ENCODE measurements at places on chromosomes 5 and 9.
A peak's percentile ranks its signal among the peaks of the same experiment; 100 is the strongest.

GRCh38 chr9:107827304-107827703 lies 337.7 kb upstream of the KLF4 start:
- DNase-seq: peak; percentile 25

GRCh38 chr5:103290846-103291245 lies 32.3 kb downstream of the MACIR start:
- no peak for DNase-seq

DNA sequence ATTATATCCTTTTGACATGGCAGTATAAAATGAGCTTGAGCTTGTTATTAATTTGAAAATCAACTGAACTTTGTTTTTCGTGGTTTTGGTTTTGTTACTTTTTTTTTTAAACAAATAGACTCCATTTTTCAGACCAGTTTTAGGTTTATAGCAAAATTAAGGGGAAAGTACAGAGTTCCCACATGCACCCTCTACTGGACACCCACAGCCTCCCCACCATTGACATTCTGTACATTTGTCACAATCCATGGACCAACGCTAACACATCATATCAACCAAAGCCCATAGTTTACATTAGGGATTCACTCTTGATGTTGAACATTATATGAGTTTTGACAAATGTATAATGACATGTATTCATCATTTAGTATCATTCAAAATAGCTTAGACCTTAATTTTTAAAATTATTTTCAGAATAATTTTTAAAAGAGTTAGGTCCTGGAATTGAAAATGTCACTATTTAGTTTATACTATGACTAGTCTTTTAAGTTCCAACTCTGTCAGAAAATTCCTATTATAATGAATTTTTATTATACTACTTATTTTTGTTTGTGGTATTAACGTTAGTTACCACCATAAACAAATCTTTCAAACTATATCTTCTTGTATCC lies 35.3 kb upstream of the JMY start:
- peak; percentile 61 for DNase-seq

GRCh38 chr5:3120028-3120427 lies 368.6 kb upstream of the IRX2 start:
- no peak for DNase-seq

GRCh38 chr5:180464603-180464970 lies 29.6 kb upstream of the CNOT6 start:
- DNase-seq: no peak

- DNase-seq: peak; percentile 60
Measured at GRCh38 chr9:114366334-114367128, 21.3 kb downstream of the AKNA start.

DNA sequence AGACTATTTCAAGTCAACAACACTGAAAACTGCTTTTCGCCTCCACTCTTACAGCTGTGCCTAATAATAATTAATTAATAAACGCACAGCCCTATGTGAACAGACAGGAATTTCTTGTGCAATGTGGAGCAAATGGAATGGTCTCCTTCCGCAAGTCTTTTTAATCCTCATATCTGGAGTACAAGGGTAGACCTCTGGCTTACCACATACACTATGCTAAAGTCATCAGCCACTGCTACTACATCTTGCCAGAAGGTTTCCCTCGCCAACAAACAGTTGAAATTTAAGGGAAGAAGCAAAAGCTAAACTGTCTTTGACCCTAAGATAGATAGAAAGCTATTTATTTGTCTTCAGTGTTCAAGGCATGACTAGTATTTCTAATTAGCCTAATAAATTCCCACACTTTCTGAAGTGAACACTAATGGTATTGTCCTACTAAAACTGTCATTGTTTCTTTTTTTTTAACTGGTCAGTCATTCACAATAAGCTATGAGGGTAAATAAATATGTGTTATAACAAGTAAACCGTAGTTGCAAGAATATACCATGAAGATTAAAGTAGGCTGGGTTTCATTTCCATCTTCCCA lies 63.9 kb downstream of the GOLPH3 start:
- no peak for DNase-seq

GRCh38 chr5:170809551-170809950 lies 26.0 kb downstream of the GABRP start:
- DNase-seq: peak; percentile 26

GRCh38 chr9:15509931-15510788 lies 610 bp downstream of the PSIP1 start:
- peak; percentile 76 for DNase-seq

- no peak for DNase-seq
Measured at GRCh38 chr5:127650022-127650421, 1.1 kb downstream of the CTXN3 start.

GRCh38 chr5:103674251-103674650 lies 111.7 kb upstream of the NUDT12 start:
- no peak for DNase-seq

DNA sequence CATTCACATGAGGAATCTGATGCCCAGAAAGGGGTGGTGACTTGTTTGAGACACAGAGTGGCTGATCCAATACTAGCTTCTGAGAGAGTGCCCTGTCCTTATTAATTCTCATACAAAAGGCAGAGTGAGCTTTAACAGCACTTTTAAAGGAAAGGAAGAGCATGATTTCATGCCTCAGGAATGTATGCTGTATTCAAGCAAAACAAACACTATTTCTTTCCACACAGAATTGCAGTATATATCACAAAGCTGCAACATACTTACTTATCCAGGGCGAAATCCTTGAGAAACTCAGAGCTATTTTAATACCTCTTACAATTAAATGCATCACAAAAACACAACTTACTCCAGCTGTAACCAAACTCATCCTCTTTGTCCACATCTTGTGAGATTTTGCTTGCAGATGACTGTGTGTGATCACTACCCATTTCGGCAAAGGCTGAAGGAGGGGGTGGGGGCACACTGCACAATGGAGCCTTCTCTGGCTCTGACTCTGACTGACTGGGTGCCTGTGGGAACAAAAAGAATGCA lies 139.8 kb downstream of the MPDZ start:
- no peak for DNase-seq

- no peak for DNase-seq
Measured at GRCh38 chr5:128228008-128228407, 144.4 kb downstream of the SLC12A2 start.

GRCh38 chr9:12629067-12629466 lies 64.1 kb upstream of the TYRP1 start:
- no peak for DNase-seq

- no peak for DNase-seq
Measured at GRCh38 chr5:32378966-32379365, 65.6 kb downstream of the ZFR start.

DNA sequence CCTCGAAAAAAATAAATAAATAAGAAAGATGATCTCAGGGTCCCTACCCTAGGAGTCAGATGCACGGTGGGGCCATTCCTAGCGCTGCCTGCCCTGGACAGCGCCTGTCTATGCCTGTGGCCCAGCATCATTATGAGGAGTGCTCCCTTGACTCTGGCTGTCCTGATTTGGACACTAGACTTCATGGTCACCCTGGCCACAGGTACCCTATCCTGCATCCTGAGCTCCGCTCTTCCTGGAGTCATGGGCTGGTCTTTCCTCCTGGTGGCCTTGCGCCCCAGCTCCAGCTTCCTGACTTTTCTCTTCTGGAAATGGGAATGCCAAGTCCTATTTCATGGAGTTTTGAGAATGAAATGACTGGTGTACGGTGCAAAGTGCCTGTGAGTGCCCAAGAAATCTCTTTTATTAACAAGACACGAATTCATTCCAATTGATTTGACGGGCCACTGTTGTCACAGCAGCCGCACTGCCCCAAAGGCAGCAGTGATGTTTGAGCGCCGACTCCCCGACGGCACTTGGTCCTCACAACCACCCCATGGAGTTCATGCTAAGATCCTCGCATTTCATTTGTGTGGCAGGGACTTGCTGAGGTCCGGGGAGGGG lies 564 bp upstream of the AIF1L start:
- no peak for DNase-seq

DNA sequence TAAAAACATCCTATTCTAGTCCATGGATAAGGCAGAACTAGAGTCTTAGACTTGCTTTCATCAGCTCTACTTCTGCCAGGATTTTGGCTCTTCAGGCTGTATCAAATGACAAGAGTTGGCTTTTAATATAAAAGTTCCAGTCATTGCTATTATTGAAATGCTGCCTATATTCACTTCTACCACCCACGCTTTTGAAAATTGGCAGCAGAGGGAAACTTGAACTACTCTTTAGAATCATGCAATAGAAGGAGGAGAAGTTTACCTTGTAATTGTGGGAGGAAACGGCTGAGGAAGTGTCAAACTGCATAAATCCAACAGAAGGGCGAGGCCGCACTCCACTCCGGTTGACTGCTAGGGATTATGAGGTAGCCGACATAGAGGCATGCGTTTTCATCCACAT lies 122.6 kb upstream of the BASP1 start:
- no peak for DNase-seq

DNA sequence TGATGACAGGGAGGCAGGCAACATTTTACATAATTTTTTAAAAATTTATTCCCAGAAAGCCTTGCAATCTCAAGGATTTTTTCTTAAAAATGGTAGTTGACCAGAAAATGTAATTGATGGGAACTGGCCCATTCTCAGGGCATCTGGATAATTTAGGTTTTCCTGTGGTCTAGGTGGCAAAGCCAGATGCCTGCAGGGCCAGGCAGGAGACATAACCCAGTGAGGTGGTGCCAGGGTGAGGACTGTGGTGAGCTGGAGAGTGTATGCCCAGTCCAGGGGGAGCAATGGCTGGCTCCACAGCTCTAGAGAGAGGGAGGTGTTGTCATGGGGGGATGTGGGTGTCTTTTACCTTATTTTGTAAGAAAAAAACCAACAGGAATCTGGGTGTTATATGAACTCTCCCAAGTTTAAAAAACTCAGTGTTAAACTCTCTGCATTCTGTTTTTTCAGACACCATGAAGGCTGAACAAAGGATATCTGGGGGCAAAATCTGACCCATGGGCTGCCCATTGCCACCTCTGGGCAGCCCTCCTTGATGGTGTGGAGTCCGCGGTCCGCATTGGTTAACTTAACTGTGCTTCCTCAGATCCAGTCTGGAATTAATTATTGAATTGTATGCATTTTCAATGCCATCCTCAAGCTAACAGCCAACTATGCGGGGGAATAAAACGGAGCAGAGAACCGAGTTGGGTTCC lies 43.9 kb downstream of the BOD1 start:
- DNase-seq: no peak

DNA sequence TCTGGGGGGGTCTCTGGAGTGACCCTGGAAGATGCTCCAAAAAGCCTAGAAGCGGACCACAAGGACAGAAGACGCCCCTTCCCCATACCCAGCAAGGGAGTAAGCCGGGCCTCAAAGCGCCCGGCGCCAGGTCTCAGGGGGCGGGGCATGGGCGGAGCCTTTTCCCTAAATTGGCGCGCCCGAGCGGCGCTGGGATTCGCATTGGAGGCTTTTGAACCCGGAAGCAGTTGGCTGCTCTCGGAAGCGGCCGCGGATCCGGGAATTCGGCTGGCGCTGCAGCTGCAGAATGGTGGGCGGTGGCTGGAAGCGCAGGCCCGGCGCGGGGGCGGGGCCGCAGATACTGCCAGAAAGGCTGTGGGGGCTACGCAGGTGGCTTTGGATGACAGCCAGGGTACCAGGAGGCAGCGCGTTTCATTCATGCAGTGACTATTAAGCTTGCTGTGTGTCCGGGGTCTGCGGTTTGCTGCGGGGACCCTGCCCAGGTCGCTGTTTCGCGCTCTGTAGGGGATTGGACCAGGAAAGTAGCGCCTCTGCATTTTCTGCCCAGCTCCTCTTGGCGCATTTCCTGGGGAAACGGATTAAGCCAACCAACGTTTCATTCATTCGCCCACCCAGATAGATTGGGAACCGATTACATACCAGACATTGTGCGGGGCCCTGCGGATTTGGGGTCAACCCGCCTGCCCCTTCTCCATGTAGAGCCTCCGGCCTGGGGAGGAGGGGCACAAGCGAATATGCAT lies 83.0 kb upstream of the FREM1 start:
- no peak for DNase-seq

DNA sequence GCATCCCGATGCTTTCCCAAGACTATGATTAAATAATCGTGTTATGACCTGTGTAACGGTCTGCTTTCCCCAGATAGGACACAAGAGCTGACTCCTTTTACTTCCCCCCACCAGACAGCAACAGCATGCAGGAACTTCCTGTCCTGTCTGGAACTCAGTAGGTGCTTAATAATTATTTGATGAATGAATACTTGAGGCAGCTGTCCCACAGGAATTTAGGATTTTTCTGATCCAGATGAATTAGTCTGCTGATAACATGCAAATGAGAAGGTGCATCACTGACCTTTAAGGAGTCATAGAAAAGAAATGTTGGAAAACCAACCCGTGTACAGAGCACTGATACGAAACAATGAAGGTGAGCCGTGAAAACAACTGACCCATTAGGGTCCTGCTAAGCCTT lies 12.2 kb downstream of the RNF130 start:
- DNase-seq: no peak

DNA sequence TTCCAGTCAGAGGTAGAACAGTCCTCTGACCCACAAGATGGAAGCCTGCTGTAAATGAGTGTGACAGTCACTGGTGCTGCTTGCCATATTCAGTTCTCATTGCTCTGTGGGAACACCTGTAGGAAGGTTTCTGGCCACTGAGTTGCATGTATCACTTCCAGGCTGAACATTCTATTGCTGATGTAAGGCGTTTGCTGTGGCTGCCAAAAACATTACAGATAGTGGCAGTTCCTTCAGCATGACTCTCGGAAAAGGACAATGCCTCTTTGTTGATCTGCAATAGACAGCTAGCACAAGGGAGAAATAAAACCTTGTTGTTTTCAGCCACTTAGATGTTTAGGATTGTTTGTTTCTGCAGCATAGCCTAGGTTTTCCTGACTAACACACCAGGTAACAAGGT lies 217.2 kb downstream of the AGTPBP1 start:
- DNase-seq: no peak

DNA sequence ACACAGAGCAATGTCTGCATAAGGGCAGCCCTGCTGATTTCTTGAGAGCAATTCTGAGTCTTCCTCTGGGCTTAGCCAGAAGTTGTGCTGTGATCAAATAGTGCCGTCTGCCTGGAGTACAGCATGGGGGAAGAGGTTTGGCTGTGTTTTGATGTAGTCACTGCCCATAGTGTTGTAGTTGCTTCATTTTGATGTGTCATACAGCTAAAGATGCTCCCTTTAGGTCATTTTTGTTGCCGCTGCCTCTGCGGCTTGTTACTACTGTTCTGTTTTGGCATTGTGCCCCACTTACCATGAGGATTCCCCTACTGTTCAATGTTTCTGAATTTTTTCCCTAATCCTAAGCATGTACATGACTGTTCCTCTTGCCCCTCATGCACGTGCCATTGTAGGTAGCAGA lies 23.0 kb downstream of the SLC36A1 start:
- no peak for DNase-seq

- DNase-seq: no peak
Measured at GRCh38 chr9:107733523-107733894, 243.9 kb upstream of the KLF4 start.

- no peak for DNase-seq
Measured at GRCh38 chr9:109328978-109329637, 8.2 kb upstream of the EPB41L4B start.

DNA sequence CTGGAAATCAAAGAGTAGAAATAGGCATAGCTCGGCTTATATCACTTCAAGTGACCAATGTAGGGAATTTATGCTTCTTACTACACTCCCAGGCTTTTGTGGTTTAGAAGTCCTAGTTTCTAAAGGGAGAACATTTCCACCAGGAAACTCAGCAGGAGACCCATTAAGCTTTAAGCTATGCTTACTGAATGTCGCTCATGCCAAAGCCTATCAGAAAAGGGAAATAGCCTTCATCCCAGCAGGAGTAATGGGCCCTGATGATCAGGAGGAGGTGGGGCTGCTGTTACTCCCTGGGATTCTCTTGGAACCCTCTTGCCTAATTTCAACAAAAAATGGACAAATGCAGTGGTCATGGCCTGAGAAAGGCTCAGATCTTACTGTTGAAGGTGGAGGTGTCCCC lies 54.5 kb upstream of the SEMA6A start:
- no peak for DNase-seq

- no peak for DNase-seq
Measured at GRCh38 chr5:39580702-39581453, 156.1 kb upstream of the DAB2 start.
